ENCODE measurements at places on chromosomes 1 and 21.
A peak's percentile ranks its signal among the peaks of the same experiment; 100 is the strongest.

GRCh38 chr1:39230261-39231190 is 26.0 kb downstream of the MACF1 start:
- no peak for DNase-seq

- DNase-seq, result peak; percentile 48
These were observed 20.6 kb upstream of the SH3D21 start for GRCh38 chr1:36285443-36286101.

GRCh38 chr1:39401106-39401505 is 90.3 kb upstream of the BMP8A start:
- DNase-seq, result no peak

- no peak for DNase-seq
These were observed 272.9 kb downstream of the ADGRL2 start for GRCh38 chr1:82073659-82074058.

GRCh38 chr1:156691665-156692440 is 13.5 kb downstream of the CRABP2 start:
- DNase-seq, result no peak

DNA sequence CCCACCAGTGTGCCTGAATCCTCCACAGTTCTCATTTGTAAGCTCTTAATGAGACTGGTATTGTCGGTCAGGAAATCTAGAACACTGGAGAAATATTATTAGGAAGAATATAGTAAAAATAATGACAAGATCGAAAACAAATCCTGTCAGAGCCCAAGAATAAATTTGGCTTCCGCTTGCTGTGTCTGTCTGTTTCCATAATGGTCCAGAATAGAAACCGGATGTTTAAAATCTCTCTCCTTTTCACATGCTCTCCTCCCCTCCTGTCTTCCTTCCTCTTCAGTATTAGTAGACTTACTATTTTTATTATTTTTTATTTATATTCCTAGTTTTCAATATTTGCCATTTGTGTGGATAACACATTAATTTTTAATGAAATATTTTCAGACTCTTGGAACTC is 187.7 kb downstream of the SDCCAG8 start:
- DNase-seq, result no peak

- no peak for DNase-seq
These were observed 79.7 kb upstream of the RAB4A start for GRCh38 chr1:229191066-229191674.

GRCh38 chr1:228185641-228185965 is 20.0 kb downstream of the IBA57 start:
- no peak for DNase-seq

DNA sequence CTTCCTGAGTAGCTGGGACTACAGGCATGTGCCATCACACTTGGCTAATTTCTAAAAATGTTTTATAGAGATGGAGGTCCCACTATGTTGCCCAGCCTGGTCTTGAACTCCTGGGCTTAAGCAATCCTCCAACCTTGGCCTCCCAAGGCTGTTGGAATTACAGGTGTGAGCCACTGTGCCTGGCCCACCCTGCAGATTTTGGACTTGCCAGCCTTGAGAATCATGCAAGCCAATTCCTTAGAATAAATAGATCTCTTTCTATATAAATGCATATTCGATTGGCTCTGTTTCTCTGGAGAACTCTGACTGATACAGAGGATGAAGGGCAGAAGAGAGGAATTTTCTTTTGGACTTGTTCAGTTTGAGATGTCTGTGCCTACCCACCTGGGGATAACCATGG is 6.7 kb downstream of the CLDN14 start:
- no peak for DNase-seq

DNA sequence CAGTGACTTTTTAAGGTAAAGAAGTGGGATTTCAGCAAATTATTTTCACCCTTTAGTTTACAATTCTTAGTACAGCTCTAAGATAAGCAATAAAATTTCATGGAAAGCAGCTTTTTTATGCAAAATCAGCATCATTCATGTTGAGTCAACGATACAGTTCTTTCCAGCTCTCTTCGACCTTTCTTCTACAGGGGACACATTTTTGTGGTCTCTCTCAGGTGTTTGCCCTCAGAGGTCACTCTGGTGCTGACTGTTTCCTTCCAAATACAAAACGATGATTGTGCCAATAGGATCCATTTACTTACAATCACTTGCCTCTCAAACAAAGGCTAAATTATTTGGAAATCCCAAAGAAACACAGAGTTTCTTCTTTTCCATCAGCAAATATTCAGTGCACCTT is 51.0 kb downstream of the PSMG1 start:
- no peak for DNase-seq

DNA sequence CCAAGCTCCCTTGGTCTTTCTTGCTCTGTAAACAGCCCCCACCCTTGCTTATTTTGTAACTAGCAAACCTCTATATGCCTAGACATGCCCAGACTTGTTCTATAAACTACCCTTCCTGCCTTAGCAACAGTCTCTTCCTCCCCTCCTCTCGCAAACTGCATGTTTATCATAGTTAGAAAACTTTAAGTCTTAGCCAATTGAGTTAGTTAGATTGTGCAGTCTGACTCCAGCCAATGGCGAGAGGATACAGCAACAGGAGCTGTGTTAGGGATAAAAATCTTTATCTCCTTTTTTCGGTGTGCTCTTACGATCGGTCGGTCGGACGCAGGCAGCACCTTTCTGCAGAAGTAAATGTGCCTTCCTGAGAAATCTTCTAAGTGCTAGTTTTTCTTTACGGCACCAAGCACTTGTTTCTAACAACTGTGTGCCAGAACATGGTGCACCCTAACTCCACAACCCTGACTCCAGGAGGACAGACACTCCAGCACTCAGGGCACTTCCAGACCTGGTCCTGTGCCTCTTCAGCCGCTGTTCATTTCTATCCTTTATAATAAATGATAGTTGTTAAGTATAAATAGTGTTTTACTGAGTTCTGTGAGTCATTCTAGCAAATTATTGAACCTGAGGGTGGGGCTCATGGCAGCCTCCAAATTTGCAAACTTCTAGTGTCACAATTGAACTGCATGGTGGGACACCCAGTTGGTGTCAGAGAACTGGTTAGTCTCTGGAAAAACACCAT is 25.7 kb upstream of the GNG4 start:
- no peak for DNase-seq

GRCh38 chr21:43758811-43759210 is 17.3 kb downstream of the CSTB start:
- DNase-seq, result no peak

- no peak for DNase-seq
These were observed 11.4 kb upstream of the MNDA start for GRCh38 chr1:158819461-158820443.

GRCh38 chr1:27931759-27932158 is 3.0 kb upstream of the SMPDL3B start:
- no peak for DNase-seq

DNA sequence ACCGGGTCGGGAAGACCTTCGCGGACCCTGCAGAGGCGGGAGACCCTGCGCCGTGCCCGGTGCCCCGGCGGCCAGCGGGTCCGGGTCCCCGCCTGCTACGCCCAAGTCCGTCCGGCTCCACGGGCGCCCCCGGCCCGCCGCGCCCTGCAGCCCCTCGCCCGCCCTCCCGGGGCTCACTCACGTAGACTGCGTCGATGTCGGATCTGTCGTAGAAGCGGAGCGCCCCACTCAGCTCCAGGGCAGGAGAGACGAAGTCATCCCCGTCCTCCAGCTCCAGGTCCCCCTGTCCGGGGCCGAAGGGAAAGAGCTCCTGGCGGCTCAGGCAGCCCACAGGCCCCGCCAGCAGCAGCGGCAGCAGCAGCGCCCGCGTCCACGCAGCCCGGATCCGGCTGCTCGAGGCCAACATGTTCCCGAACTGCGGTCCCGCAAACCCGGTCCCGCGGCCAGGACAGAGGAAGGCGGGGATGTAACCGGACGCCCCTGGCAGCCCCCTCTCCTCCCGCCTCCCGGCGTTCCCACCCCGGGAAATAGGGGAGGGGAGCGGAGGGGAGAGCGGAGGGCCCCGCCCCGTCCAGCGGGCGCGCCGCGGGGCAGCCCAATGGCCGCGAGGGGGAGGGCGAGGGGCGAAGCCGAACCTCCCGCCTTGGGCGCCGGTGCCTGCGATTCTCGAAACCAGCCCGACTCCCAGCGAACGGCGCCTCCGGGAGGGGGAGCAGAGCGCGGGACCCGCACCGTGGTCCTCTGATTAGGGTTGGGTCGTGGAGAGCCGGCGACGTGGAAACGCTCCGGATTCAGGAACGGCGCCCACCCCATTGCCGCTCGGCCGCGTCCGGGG is at the start of gene NID1:
NID1 (minus strand) TSS at position 417 of the 835 bp plus-strand sequence; CDS start at position 406, 11 bp downstream.
- DNase-seq, result no peak

GRCh38 chr1:151621351-151621750 is 9.5 kb downstream of the SNX27 start:
- no peak for DNase-seq

GRCh38 chr1:221747839-221748238 is 6.0 kb upstream of the DUSP10 start:
- no peak for DNase-seq

GRCh38 chr1:55717111-55717510 is 501.9 kb upstream of the USP24 start:
- DNase-seq, result no peak

- DNase-seq, result no peak
These were observed 5.5 kb upstream of the GBP1 start for GRCh38 chr1:89070509-89070908.

- DNase-seq, result no peak
These were observed 21.5 kb downstream of the DNAJC6 start for GRCh38 chr1:65330822-65331221.

- DNase-seq, result no peak
These were observed 1.1 kb upstream of the SYNC start for GRCh38 chr1:32703479-32704291.

GRCh38 chr1:211723273-211723672 is 47.9 kb upstream of the NEK2 start:
- no peak for DNase-seq

- DNase-seq, result no peak
These were observed 38.4 kb upstream of the PRDM2 start for GRCh38 chr1:13661539-13661938.

DNA sequence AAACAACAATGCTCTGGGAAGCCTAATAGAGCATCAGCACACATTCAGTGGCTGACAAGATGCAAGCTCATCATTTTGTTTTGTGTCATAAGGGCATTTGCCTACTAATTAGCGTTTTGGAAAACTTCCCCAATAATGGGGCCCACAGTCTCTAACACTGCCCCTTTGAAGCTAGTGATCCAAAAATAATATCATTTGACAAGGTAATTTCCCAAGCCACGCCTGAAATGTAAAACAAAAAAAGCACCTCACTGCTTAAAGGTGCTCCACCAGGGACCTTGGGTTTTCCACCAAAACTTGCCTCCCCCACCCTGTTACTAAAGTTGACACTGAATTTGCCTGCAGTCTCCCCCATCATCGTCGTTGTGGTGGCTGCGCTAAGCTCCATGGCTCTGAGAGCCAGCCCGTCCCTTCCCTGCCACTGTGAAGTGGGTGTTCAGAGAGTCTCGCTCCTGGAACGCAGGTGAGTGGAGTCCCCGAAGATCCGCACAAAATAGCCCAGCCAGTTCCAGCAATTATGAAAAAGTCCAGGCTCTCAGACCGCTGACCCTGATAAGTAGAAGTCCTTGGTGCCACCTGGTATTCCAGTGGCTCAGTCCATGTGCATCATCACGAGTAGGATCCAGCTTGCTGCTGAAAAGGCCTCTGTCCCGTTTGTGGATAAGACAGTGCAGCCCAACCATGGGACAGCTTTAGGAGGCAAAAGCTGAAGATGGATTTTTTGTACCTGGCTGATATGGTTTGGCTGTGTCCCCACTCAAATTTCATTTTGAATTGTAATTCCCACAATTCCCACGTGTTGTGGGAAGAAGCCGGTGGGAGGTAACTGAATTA is 52.2 kb downstream of the RAB3GAP2 start:
- DNase-seq, result no peak

- no peak for DNase-seq
These were observed 62.0 kb upstream of the HOOK1 start for GRCh38 chr1:59752556-59753414.

GRCh38 chr1:75092141-75092540 is 42.0 kb upstream of the LHX8 start:
- no peak for DNase-seq

GRCh38 chr1:16978567-16979474 is 1.6 kb downstream of the MFAP2 start:
- DNase-seq, result no peak

GRCh38 chr1:48859456-48859855 is 82.8 kb upstream of the BEND5 start:
- peak; percentile 85 for DNase-seq

- DNase-seq, result no peak
These were observed 30.5 kb upstream of the FASLG start for GRCh38 chr1:172628401-172628800.

GRCh38 chr1:107291987-107292386 is 151.1 kb downstream of the NTNG1 start:
- no peak for DNase-seq

DNA sequence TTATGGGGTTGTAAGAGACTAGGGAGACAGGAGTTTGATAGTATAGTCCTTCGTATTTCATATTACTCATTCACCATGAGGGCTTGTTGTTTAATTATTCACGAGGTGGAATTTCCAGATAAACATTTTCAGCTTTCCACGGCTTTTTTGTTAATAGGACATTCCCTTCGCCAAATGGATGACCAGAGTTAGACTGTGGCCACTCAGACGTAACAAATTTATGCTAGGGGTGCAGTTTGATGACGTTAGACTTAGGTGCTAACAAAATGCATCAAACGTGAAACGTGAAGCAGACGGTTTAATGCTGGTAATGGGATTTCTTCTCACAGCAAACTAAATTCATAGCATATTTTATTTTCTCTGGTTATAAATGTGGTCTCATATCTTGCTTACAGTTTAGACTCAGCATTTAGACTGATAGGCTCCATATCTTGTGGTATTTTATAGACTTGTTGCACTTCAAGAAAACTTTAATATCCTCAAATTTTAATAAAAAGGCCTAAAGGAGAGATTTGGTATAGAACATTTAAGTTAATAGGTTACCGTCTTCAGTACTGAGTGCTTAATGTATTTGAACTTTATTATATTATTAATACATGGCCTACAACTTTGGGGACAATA is 2.3 kb downstream of the DHX9 start:
- DNase-seq, result no peak

- no peak for DNase-seq
These were observed 21.6 kb downstream of the MAPKAPK2 start for GRCh38 chr1:206706298-206706791.

DNA sequence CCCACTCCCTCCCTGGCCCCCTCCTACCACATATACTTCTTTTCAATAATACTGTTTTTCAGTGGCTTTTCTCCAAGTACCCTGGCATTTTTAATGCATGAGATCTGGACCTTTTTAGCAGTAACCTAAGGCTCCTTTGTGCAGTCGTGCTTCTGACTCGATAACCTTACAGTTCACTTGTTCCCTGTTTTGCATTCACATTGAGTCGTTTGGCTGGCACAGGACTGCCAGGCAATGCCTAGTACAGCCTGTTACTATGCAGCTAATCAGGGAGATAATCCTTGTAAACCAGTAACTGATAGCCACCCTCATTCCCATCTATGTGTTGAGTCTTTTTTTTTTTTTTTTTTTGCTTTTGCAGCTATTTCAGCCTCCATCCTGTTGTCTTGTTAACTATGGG is 3.7 kb downstream of the ATP1B1 start:
- DNase-seq, result no peak

- DNase-seq, result no peak
These were observed 18.7 kb downstream of the C21orf58 start for GRCh38 chr21:46304955-46305354.
